ENCODE measurements at places on chromosomes 2 and 18.

GRCh38 chr2:198066597-198066996, 262.2 kb downstream of the PLCL1 start:
- H3K4me1 ChIP-seq = no peaks in the 10 kb centered on the region
- no peak overlapping the region for H3K4me3 ChIP-seq
- no peaks in the 10 kb centered on the region for H3K27me3 ChIP-seq
- H3K27ac ChIP-seq = no peak overlapping the region
- H3K36me3 ChIP-seq = no peaks in the 10 kb centered on the region

GRCh38 chr2:221460136-221460535, 112.0 kb downstream of the EPHA4 start:
- H3K4me1 ChIP-seq = peaks cover 25% of the 10 kb centered on the region
- no peaks in the 10 kb centered on the region for H3K27me3 ChIP-seq
- no peaks in the 10 kb centered on the region for H3K36me3 ChIP-seq
- no peak for DNase-seq

DNA sequence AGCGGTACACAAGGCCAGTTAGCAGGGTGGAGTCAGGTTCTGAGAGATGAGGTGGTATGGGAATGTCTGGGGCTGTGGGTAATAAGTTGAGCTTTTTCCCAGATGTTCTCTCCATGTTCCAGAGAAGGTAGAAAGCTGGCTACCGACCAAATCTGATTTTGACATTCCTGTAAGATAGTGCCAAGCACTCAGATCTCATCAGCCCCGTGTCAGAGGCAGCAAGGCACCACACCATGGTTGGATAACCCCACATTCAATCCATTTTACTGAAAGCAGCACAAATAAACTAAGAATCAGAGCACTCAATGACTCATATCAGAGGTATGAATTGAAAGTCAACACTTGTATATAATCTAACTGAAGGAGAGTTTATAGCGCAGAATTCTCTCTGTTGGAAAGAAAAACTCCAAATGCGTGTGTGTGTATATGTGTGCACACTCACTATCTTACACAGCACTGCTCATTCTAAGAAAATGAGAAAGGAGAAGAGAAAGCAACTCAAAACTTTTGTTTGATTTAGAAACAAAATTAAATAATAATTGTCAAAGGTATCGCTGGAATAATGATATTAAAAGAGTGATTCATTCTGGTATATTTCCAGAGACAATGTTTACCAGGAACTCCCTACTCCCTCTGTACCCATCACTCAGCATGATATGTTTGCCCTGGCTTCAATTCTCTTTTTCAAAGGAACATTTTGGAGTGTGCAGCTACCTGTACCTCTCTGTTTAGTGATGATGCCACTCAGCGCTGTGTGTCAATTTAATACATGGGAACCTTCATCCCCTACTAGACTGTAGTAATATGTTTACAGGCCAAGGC, 375.1 kb upstream of the ID2 start:
- H3K36me3 ChIP-seq = peaks cover 12% of the 10 kb centered on the region
- DNase-seq = no peak
- H3K4me3 ChIP-seq = no peak overlapping the region
- H3K4me1 ChIP-seq = peaks cover 94% of the 10 kb centered on the region
- no peaks in the 10 kb centered on the region for H3K27me3 ChIP-seq

DNA sequence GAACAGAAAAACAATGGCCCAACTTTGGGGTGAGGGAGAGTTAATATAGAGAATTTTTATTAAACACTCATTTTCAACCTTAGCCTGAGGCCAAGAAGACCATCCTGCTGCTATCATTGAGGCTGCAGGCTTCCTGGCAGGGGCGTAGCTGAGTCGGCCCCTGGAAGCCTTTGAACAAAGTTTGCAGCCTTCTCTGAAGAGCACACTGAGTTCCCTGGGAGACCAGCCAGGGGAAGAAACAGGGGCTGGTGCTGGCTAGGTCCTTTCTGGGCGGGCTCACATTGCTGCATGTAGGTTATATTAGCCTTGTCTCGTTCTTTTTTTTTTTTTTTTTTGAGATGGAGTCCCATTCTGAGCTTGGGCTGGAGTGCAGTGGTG, 126.8 kb upstream of the HS6ST1 start:
- H3K27me3 ChIP-seq = peaks cover 42% of the 10 kb centered on the region
- H3K4me3 ChIP-seq = no peak overlapping the region
- H3K27ac ChIP-seq = no peak overlapping the region
- DNase-seq = no peak
- H3K4me1 ChIP-seq = no peaks in the 10 kb centered on the region

Measured in central memory CD8-positive, alpha-beta T cell (primary cell).